CD4-positive, alpha-beta T cell (primary cell): ENCODE measurements at places on chromosomes 6 and 20. TPM values are rescaled to one million over a fixed set of nuclear protein-coding genes. Genes with fewer than 3 reads are reported as not detected.
A peak's percentile ranks its signal among the peaks of the same experiment; 100 is the strongest.

DNA sequence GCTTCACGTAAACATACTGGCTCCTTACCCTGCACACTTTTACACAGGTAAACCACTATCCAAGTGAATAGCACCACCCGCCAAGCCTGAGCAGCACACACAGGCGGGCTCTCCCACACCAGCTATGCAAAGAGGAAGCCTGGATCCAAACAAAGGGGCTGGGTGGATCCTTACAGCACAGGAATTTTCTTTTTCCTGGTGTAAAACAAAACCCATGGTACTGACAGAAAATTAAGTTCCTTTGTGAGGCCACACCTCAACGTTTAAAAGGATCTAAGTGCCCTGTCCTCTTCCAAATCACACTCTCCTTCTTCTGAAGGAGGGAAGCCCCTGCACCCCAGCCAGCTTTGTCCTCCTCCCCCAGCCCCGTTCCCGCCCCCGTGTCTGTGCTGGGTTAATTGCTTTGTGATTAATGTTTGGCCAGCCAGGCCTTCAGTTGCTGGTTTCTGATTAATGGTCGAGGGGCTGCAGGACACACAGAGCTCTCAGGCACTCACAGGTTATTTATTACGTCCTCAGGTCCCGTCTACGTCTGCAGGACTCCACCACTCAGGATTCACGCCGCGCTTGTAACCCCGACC, 6.1 kb downstream of the DACT2 start:
- H3K36me3 ChIP-seq, result no peaks in the 10 kb centered on the region
- H3K4me1 ChIP-seq, result no peaks in the 10 kb centered on the region
- no peak for DNase-seq
- H3K4me3 ChIP-seq, result no peak overlapping the region
- H3K27ac ChIP-seq, result no peak overlapping the region
- H3K27me3 ChIP-seq, result peaks cover 17% of the 10 kb centered on the region

Gene HLA-G
- 2.7 TPM for total RNA-seq

DNA sequence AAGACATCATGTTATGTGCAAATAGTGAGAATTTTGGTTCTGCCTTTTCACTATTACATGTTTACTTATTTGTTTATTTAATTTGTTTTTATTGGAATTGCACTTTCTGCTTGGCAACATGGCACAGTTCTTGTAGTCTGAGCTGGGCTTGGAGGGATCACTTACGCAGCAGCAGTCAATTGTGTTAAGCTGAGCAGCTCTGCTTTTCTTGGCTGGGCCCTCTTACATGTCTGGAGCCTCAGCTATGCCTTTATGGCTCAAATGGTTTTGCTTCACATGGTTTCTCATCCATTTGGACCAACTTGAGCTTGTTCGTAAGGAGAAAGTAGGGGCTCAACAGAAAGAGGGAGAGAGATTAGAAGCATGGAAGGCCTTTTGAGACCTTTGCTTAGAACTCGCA, 327.5 kb upstream of the EPHA7 start:
- H3K4me3 ChIP-seq, result no peak overlapping the region
- H3K27me3 ChIP-seq, result no peaks in the 10 kb centered on the region
- no peaks in the 10 kb centered on the region for H3K36me3 ChIP-seq
- no peak overlapping the region for H3K27ac ChIP-seq
- no peaks in the 10 kb centered on the region for H3K4me1 ChIP-seq
- no peak for DNase-seq

DNA sequence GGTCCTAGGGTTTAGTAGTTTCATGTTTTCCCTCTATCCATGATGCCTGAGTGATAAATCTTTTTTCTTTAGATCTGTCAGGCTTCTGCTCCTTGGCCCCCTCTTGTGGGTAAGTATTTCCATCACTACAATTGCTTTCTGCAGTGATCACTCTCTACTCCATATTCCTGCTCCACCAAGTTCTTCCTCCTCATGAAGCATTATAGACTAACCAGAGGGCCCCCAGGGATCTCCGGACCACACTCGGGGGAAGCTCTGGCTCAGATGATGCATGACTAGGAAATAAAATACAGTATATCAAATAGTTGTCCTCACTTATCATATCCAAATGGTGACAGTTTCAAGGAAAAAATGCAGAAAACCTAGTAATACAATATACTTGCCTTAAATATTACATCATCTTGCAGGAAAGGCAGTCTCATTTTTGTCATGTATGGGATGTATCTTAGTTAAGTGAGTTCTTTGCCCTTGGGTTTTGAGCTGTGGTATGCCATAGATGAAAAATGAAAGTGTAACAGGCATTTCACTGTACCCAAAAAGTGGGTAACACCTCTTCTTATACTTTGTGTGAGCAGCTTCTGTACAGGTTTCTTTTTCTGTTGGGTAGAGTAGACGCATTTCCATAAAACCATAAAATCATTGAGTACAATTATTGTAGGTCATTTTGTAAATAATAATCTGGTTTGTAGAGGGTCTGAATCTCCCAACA, 200.9 kb upstream of the EYA4 start:
- no peaks in the 10 kb centered on the region for H3K36me3 ChIP-seq
- H3K4me3 ChIP-seq, result no peak overlapping the region
- DNase-seq, result no peak
- H3K27ac ChIP-seq, result no peak overlapping the region
- peaks cover 2% of the 10 kb centered on the region for H3K27me3 ChIP-seq

- H3K4me1 ChIP-seq, result no peaks in the 10 kb centered on the region
- H3K4me3 ChIP-seq, result no peak overlapping the region
- no peak for DNase-seq
Observed at GRCh38 chr6:134621858-134622257, 303.9 kb upstream of the SGK1 start.

GRCh38 chr6:133804265-133804664, 84.6 kb upstream of the TCF21 start:
- H3K27me3 ChIP-seq, result peaks cover 5% of the 10 kb centered on the region
- no peaks in the 10 kb centered on the region for H3K4me1 ChIP-seq
- no peak for DNase-seq
- H3K36me3 ChIP-seq, result no peaks in the 10 kb centered on the region

DNA sequence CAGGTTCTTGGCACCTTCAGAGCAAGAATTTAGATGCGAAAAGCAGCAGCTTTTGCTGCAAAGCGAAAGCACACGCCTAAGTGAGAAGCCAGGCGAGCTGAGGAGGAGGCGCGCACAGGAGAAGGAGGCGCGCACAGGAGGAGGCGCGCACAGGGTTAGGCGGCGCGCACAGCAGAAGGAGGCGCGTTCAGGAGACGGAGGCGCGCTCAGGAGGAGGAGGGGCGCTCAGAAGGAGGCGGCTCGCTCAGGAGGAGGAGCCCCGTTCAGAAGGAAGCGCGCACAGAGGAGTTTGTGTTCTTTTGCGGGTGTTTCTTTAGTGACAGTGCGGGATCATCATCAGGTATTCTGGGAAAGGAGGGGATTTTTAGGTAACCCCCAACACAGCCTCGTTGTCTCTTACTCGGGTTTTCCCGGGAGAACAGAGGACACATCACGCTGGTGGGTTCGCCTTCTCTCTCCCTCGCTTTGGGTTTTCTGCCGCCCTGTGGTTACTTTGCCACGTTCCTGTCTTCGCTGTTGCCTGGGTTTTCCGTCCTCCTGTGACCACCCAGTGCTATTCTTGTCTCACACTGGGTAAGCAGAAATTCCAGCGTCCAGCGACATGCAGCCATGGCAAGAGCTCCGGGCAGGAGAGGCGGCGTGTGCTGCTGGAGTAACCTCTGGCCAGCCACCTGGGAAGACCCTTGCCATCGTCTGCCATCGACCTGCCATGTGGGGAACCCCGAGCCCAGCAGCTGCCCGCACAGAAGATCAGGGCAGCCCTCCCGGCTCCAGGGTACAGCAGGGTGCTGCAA, 47.0 kb downstream of the WDR27 start:
- no peaks in the 10 kb centered on the region for H3K27me3 ChIP-seq
- peak; percentile 88 for DNase-seq
- H3K4me3 ChIP-seq, result peak overlapping the region; percentile 74
- peak overlapping the region; percentile 42 for H3K27ac ChIP-seq
- H3K36me3 ChIP-seq, result peaks cover 4% of the 10 kb centered on the region

DNA sequence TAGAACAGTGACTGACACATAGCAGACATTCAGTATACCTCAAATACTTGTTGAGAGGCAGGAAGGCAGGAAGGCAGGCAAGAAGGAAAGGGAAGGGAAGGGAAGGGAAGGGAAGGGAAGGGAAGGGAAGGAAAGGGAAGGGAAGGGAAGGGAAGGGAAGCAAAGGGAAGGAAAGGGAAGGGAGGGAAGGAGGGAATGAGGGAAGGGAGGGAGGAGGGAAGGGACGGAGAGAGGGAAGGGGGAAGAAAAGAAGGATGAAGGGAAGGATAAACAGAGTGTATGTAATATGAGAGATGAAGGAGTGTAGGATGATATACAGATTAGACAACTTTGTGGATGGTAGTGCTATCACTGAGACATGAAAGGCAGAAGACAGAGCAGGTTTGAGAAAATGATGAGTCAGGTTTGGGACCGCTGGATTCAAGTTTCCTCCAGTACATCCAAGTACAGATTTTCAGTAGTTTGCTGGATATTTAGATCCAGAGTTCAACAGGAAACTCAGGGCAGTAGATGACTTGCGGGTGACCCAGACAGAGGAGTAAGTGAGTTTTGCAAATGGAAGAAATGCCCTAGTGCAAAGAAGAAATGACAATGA, 85.9 kb downstream of the MAFB start:
- H3K27ac ChIP-seq, result no peak overlapping the region
- peaks cover 7% of the 10 kb centered on the region for H3K27me3 ChIP-seq
- DNase-seq, result no peak
- H3K4me3 ChIP-seq, result no peak overlapping the region
- no peaks in the 10 kb centered on the region for H3K4me1 ChIP-seq

GRCh38 chr20:10432079-10432478, 1.9 kb downstream of the MKKS start:
- H3K4me1 ChIP-seq, result peaks cover 19% of the 10 kb centered on the region
- no peaks in the 10 kb centered on the region for H3K27me3 ChIP-seq
- no peak overlapping the region for H3K27ac ChIP-seq
- peaks cover 4% of the 10 kb centered on the region for H3K36me3 ChIP-seq
- DNase-seq, result no peak

DNA sequence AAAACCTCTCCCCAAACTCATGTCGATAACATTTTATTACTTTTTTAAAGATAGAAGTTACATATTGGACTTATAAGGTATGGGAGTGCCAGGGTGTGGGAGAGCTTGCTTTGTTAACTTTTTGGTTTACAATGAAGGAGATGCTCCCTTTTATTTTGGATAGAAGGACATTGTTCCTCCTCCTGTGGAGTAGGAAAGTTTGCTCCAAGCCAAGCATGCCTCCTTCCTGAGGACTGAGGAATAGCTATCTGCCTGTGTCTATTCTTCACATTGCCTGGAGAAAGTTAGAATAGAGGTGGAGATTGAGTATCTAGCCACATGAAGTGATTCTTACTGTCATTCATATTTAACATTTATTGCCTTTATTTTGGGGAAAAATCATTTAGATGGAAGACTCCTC, 71.9 kb downstream of the EYA4 start:
- DNase-seq, result no peak
- H3K4me3 ChIP-seq, result no peak overlapping the region
- H3K4me1 ChIP-seq, result no peaks in the 10 kb centered on the region

DNA sequence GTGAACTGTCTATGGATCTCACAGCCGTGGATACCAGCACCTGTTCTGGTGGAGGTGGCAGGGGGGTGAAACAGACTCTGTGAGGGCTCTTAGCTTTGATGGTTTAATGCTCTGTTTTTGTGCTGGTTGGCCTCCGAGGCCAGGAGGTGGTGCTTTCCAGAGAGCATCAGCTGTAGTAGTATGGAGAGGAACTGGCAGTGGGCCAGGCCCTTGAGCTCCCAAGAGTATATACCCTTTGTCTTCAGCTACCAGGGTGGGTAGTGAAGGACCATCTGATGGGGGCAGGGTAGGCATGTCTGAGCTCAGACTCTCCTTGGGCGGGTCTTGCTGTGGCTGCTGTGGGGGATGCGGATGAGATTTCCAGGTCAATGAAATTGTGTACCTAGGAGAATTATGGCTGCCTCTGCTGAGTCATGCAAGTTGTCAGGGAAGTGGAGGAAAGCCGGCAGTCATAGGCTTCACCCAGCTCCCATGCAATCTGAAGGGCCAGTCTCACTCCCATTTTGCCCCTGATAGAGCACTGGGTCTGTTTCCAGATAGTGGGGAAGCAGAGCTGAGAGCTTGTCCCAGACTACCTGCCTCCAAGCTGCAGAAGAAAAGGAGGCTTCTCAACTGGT, 102.7 kb upstream of the AHI1 start:
- H3K4me1 ChIP-seq, result no peaks in the 10 kb centered on the region
- DNase-seq, result no peak
- no peak overlapping the region for H3K27ac ChIP-seq
- H3K27me3 ChIP-seq, result no peaks in the 10 kb centered on the region
- H3K4me3 ChIP-seq, result no peak overlapping the region

Gene OR2B2
- total RNA-seq, result not detected

- H3K4me3 ChIP-seq, result no peak overlapping the region
- DNase-seq, result no peak
- no peak overlapping the region for H3K27ac ChIP-seq
- no peaks in the 10 kb centered on the region for H3K27me3 ChIP-seq
- no peaks in the 10 kb centered on the region for H3K36me3 ChIP-seq
- no peaks in the 10 kb centered on the region for H3K4me1 ChIP-seq
Observed at GRCh38 chr6:106421496-106421895, 61.0 kb downstream of the CRYBG1 start.

DNA sequence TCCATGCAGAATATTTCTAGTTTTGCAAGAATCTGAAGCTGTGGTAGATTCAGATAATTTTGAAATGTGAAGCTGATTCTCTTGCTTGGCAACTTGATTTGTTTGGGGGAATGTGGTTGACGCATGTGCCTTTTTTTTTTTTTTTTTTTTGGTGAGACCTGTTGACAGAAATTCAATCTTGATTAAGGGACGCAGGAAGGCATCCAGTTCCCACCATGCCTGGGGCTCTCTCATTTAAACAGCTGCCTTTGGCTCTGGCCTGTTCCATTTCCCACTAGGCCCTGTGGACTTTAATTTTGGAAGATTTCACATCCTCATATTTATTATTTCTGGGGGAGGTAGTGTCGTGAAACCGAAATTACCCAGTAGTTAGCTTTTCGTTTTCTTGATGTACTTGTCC, 8.6 kb downstream of the TPX2 start:
- no peak overlapping the region for H3K27ac ChIP-seq
- H3K36me3 ChIP-seq, result no peaks in the 10 kb centered on the region
- no peaks in the 10 kb centered on the region for H3K4me1 ChIP-seq
- H3K27me3 ChIP-seq, result no peaks in the 10 kb centered on the region
- no peak overlapping the region for H3K4me3 ChIP-seq

DNA sequence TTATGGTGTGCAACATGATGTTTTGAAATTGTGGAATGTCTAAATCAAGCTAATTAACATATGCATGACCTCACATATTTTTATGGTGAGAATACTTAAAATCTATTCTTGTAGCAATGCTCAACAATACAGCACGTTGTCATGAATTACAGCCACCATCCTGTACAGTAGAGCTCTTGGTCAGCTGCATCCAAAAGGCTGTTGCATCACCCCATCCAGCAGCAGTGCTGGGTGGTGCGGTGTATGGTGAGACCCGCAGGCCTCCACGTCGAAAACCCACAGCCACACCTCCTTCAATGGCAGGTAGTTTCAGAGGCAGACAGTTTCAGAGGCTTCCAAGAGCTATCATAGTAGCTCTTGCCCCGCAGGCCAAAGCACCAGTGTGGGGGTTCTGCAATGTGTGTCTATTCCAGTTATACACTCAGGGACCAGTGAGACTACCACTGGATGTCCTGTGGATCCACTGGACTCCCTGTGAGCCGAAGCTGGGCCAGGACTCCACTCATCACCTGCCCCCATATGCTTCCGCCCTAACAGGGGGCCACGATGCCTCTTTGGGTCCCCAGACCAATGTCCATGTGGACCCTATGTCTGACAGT, 23.4 kb downstream of the PACSIN1 start:
- H3K4me1 ChIP-seq, result peaks cover 24% of the 10 kb centered on the region
- H3K27ac ChIP-seq, result no peak overlapping the region
- H3K4me3 ChIP-seq, result no peak overlapping the region
- no peaks in the 10 kb centered on the region for H3K36me3 ChIP-seq

GRCh38 chr6:15284743-15285142, 38.9 kb downstream of the JARID2 start:
- no peak overlapping the region for H3K27ac ChIP-seq
- peaks cover 36% of the 10 kb centered on the region for H3K4me1 ChIP-seq
- H3K36me3 ChIP-seq, result no peaks in the 10 kb centered on the region
